NCI-H526 treated with DMSO at 0.1 percent for 48 hours (cell line): ENCODE measurements at places on chromosomes 2 and 18.

DNA sequence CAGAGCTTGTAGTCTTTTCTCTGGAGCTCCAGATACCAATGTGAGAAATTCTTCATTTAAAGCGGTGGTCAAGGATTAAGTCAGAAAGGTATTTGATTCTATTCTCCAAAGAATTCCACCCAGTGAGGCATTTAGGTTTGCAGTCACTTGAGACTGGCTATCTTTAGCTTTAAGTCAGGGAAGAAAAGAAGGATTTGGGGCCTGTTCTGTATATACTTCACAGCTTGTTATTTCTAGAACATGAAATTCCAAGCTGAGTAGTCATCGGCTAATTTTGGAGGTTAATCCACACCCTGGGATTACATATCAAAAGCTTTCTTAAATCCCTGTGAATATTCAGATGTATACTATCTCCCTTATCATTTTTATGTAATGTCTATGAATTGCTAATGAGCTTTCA lies 39.4 kb downstream of the MYOM1 start:
- no peak for DNase-seq

DNA sequence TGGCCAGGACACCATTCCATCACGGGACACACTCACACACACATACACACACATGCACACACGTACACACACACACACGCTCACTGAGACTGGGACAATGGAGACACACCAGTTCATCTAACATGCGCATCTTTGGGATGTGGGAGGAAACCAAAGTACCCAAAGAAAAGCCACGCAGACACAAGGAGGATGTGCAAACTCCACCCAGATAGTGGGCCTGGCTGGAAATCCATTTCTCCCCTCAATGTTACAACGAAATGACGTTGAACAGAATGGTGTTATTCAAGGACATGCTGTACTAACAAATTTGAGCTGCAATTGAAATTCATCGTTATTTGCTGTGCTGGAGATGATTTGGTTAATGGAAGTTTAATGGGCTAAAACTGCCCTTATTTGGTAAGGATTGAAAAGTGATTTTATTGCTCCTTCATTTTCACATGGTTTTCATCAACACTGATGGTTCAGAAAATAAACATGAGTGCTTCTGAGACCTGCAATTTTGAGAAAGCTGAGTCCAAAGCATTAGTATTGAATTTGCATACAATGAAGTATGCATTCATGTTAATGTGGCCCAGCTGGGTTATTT lies 110.0 kb downstream of the KCNE4 start:
- no peak for DNase-seq

DNA sequence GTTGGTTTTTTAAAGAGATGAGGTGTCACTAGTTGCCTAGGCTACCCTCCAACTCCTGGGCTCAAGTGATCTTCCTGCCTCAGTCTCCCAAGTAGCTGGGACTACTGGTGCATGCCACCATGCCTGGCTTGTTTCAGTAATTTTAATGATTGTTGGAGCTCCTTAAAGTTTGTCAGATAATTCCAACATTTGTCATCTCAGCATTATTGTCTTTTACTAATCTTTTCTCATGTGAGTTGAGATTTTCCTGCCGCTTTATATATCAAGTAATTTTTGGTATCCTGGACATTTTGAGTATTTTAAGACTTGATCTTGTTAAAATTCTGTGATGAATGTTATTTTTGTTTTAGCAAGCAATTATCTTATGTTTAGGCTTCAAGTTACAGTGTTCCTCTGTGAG lies 108.6 kb downstream of the OTX1 start:
- DNase-seq = no peak

- no peak for DNase-seq
Measured at GRCh38 chr2:105497094-105497493, 98.2 kb upstream of the FHL2 start.

DNA sequence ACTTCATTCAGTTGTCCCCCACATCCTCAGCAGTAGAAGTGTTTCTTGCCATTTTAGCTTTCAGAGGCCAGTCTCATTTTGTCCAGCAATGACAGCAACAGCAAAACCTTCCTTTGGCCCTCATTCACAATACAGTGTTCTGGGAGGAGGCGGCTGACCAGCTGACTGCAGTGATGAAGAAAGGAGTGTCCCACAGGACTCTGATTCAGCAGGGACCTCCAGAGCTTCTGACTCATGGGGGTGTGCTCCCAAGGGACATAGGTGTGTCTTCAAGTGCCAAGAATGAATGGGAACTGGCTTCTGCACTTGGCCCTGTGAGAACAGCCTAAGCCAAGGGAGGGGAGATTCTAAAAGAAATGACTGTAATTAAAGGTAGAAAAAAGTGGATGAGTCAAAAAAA lies 147.0 kb upstream of the PELI1 start:
- no peak for DNase-seq

DNA sequence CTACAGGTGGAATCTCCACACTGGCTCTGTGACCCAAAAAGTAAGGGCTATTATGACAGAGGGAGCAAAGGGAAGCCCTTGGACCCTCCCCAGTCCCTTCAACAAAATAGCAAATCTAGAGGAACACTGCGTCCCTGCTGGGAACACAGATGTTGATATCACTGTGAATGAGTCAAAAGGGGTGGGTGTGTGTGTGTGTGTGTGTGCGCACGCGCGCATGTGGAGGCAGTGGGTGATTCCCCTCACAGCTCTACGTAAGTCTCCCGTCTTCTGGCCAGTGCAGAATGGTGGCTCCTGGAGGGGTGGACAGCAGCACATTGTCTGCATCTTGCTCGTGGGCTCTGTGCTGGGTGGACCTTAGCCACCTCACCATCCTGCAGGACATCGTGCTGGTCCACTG lies 7.8 kb upstream of the C2orf72 start:
- DNase-seq = no peak
